AG10803 (cell line): ENCODE measurements at places on chromosomes 16 and 17.
A peak's percentile ranks its signal among the peaks of the same experiment; 100 is the strongest.

GRCh38 chr17:66313995-66314659 is 11.7 kb downstream of the PRKCA start:
- DNase-seq: no peak

GRCh38 chr17:82327289-82327688 is 6.3 kb downstream of the SECTM1 start:
- no peak for DNase-seq

GRCh38 chr17:45018848-45019711 is 32.4 kb downstream of the DCAKD start:
- DNase-seq: peak; percentile 48

DNA sequence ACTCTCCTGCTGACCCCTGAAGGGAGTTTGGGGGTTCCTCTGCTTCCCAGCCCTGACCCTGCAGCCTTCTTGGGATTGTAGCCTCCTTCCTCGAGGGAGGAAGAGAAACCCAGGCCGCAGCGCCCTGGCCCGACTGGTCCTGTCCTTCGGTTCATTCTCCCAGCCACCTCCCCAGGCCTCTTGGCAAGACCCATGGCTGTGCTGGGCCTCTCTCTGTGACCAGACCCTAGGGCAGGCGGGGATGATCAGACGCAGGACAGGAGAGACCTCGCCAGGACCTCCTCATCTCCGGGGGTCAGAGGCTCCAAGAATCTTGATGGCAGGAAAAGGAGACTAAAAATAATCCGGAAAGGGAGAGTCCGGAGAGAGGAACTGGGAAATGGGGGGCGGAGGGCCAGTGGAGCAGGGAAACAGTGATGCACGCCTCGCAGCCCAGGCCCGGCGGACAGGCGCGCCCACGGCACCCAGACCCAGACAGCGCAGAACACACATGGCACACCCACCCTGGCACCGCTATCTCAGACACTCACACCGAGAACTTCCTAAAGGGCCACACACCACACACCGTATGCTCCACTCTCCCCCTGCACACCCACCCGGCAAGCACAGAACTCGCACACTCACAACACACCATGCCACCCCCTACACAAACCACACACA is 1.2 kb downstream of the ARHGEF15 start:
- DNase-seq: no peak

DNA sequence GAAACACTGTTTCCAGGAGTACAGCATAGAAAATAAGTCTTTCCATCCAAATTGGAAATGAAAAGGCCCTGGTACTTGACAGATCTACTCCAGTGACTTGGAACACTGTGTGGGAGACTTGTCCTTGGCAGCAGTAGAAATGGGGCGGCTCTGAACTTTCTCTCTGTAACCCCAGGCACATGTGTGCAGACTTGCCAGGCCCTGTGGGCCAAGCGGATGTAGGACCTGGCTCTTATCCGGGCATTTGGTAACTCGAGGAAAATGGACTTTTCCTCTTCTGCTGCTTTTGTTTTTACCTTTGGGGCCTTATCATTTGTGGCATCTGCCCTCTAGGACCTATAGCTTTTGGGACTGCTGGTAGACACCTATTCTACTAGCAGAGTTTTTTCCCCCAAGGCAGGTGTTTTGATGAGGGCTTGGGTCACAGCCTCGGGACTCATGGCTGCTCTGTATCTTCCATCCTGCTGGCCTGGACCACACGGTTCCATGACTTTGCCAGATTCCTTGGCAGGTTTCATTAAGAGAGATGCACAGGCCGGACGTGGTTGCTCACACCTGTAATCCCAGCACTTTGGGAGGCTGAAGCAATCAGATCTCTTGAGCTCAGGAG is 43.5 kb downstream of the SMPD3 start:
- DNase-seq: no peak

DNA sequence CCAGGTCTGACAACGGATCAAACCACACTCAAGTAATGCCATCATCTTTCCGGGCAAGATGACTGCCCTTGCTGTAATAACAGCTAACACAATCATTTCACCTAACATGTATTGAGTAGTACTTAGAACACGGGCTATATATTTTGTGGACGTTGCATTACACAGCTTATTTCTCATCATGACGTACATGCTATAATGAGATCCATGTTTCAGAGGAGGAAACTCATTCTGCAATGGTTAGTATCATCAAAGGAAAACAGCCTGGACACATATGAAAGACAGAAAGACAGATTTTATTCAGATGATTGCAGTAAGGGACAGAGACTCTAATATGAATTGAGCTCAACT is 446.7 kb downstream of the HS3ST3B1 start:
- DNase-seq: peak; percentile 80

GRCh38 chr16:52383640-52384292 is 163.2 kb downstream of the TOX3 start:
- no peak for DNase-seq

- DNase-seq: no peak
Observed at GRCh38 chr16:543301-544164, 16.0 kb downstream of the CAPN15 start.
